Hindlimb muscle (tissue), 1 donor: ENCODE measurements at places on chromosomes 3 and 15.
A peak's percentile ranks its signal among the peaks of the same experiment; 100 is the strongest.

DNA sequence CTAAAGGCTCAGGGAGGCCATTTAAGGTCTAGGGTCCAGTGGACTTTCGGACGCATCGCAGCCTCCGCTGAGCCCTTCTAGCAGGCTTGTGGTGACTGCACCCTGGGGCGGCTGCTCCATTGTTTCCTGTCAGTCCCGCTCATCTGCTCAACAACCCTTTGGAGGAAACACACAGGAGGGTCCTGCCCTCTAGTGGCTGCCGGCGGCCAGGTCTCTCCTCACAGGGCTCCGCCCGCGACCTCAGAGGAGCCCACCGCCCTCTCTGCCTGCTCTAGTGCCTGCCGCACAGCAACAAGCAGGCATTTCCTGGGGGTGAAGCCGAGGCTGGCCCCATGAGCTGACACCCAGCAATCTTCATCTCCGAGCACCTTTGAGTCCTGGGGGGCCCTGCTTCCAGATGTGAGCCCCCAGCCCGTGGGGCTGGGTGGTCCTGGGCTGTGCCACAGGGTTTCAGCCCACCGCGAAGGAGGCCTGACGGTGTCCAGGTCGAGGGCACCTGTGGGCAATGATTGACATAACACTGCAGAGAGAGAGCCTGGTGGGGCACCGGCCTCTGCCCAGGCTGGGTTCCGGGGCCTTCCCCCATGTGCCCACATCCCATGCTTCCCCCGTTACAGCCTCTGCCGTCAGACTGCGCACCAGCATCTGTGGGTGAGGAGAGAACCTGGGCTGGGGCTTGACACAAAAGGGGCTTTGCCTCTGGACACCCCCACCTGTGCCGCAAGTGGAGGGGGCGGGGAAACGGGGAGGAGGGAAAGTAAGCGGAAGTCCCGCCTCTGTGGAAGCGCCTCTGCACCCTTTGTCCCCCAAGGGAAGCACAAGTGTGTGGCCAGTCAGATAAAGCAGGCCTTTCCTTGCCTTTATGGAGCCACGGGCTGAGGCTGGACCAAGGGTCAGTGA, 27.0 kb upstream of the SFMBT1 start:
- peak; percentile 71 for DNase-seq

GRCh38 chr15:52491472-52491871, 37.2 kb downstream of the MYO5A start:
- no peak for DNase-seq

- no peak for DNase-seq
Observed at GRCh38 chr3:27345493-27345892, 23.7 kb downstream of the NEK10 start.

DNA sequence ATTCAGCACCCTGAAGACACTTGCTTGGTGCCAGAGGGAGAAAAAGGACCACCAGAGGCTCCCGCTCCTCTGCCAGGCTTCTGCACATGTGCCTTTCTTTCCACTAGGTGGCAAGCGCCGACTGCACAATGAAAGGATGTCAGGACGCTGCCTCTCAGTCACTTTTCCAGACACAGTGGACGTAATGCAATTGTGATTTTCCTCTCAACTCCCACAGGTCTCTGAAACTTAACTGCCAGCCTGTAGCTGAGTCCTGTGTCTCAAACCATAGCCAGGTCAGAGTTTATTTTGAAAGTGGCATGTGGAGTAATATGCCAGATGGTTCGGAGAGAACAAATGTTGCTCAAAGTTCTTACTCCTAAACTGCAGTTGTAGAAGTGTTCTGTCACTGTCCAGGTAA, 162.9 kb downstream of the ITPR1 start:
- peak; percentile 65 for DNase-seq

DNA sequence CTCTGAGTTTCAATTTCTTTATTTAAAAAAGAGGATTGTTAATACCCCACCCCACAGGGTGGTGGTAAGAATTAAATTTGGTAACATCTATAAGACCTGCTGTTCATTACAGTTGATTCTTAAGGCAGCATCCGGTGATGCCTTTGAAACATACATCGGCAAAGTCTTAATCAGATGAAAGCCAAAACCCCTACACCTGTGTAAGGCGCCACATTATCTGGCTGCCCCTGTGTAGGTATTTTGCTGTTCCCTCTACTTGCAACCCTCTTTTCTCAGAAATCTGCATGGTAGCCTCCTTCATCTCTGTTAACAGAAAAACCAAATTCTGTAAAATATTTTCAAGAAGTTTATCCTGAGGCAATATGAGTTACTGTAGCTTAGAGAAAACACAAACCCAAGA, 90.0 kb downstream of the ST6GAL1 start:
- DNase-seq: no peak

DNA sequence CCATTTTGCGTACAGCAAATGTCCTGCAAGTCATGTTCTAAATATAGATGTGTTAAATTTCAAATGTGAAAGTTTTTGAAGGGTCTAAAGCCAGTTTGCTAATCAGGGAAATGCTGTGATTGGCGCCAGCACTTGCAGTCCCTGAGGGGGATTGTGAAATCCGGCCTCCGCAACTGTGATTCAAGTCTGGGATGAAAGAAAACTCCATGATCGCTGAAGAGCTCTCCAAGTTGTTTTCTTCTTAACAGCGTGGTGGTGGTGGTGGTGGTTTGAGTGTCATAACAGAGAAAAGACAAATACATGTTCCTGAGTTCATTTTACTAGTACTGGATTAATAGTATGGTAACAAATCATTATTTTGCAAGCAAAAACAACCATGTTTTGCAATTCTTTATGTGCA, 51.8 kb downstream of the MITF start:
- no peak for DNase-seq

GRCh38 chr3:43260412-43260811, 25.9 kb upstream of the SNRK start:
- DNase-seq: no peak

DNA sequence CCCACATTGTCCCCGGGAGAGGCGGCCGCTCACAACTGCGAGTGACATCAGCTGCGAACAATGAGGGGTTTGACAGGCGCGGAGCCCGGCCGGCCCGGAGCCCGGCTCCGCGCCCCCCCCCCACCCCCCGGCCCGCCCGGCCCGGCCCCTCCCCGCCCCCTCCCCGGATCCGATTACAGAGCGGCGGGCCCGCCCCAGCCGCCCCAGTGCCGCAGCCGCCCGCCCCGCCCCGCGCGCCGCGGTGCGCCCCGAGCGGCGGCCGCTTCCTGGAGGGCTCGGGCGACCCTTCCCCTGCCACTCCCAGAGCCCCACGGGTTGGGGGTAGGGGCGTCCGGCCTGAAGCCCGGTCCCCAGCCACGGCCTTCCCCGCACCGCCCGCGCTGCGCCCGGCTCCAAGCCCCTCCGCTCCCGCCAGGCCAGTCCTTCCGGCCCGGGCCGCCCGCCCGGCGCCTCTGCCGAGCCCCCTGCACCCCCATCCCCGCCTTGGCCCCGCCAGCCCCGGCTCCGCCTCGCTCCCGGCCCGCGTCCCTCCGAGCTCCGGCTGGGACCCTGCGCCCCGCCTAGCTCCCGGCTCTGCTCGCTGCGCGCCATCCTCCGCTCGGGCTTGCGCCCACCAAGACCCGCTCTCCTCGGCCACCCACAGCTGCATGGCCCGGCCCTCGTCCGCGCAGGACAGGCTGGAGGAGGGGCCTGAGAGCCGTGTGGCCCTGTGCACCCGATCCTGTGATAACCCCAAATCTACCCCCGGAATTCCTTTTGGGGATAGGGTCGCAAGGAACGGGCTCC, at the start of gene PCBP4:
TSS of gene PCBP4 (minus strand) at position 71 of the 786 bp plus-strand sequence. CDS start 6,214 bp downstream, outside the sequence.
- peak; percentile 68 for DNase-seq

DNA sequence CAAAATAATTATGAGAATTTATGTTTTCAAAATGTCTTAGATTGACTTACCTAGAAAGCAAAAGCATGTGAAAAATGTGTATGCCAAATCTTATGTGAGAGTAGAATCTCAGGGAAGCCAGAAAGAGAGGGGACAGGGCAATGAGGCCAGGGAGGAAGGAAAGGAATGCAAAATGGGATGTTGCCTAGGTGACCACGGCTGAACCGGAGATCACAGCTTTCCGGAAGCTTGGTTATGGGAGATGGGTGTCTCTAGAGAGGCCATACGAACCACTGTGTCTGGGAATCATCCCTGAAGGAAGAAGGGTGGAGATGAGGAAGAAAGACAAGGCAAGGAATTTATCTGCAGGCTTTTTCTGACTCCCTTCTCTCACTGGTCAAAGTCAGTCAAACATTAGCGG, 76.0 kb downstream of the SUCLG2 start:
- no peak for DNase-seq

DNA sequence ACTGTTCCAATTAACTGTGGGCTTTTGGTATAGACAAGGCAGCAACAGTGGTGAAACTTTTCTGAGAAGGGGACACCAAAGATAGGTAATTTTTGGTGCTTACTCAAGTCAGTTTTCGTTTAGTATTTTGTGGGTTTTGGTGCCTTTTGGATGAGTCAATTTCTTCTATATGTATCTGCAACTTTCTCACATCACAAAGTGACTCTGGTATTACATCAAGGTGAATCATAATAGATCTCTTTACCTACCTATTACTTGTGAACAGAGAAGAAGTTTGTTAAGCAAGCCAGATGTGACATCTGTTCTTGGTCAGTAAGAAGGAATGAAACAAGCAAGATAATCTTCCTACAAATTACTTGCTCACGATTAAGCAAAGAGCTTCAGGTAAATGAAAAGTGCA, 732.4 kb upstream of the DPPA4 start:
- no peak for DNase-seq

DNA sequence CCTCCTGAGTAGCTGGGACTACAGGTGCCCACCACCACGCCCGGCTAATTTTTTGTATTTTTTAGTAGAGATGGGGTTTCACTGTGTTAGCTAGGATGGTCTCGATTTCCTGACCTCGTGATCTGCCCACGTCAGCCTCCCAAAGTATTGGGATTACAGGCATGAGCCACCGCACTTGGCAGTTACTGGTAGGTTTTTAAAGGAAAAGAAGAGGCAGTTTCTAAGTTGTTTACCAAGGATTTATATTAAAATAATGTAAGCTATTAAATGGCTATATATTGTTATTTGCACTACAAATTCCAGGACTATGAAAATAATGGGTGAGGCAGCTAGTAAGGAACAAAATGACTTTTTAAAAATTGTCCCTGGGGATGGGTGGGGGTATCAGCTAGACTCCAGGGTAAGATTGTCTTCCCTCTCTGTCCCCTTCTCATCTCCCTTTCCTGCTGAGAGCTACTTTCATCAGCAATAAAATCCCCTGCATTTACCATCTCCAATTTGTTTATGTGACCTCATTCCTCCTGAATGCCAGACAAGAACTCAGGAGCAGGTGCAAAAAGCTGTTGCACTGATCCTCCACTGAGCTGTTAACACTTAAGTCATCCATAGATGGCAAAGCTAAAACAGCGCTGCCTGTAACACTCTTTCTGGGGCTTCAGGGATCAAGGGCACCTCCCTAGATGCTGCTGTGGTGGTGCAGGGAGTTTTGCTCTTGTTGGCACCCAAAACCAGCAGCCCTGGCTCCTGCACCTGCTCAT, 165.2 kb downstream of the ZPLD1 start:
- DNase-seq: no peak

DNA sequence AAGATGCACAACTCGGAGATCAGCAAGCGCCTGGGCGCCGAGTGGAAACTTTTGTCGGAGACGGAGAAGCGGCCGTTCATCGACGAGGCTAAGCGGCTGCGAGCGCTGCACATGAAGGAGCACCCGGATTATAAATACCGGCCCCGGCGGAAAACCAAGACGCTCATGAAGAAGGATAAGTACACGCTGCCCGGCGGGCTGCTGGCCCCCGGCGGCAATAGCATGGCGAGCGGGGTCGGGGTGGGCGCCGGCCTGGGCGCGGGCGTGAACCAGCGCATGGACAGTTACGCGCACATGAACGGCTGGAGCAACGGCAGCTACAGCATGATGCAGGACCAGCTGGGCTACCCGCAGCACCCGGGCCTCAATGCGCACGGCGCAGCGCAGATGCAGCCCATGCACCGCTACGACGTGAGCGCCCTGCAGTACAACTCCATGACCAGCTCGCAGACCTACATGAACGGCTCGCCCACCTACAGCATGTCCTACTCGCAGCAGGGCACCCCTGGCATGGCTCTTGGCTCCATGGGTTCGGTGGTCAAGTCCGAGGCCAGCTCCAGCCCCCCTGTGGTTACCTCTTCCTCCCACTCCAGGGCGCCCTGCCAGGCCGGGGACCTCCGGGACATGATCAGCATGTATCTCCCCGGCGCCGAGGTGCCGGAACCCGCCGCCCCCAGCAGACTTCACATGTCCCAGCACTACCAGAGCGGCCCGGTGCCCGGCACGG, 991 bp downstream of the SOX2 start:
- DNase-seq: no peak

- no peak for DNase-seq
Observed at GRCh38 chr15:69082554-69082953, 68.1 kb downstream of the NOX5 start.

- DNase-seq: no peak
Observed at GRCh38 chr15:85394554-85395333, 14.3 kb downstream of the AKAP13 start.

GRCh38 chr15:25391971-25392721, 46.7 kb downstream of the UBE3A start:
- peak; percentile 4 for DNase-seq

DNA sequence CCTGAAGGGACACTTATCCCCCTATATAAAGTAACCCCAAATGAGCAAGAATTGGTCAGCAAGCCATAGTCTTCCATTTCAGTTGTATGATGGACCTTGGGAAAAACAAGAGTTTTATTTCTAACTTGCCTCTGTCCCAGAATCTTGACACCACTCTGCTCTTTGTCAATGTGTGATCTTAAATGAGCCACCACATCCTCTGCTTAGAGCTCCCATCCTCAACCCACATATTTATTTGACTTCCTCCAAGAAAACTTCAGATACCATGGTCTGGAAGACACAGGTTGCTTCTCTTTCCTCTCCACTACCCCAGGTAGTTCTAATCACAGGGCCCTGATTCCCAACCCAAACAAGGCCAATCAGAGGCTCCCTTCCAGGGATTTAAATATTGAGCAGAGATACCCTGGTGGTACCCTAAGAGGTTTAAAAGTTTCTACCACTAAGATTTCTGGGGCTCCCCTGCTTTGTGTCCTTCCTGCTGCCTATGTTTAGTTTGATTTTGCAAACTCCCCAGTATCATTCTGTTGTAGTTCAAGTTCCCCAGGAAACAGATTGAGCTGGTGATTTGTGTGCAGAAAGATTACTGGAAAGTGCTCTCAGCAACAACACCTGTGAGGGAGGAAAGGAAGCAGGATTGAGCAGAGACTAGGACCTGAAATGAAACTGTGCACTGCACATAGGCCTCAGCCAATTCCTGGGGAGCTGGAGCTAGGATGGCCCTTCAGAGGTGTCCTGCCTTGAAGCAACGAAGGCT, 64.3 kb downstream of the MTHFS start:
- no peak for DNase-seq

DNA sequence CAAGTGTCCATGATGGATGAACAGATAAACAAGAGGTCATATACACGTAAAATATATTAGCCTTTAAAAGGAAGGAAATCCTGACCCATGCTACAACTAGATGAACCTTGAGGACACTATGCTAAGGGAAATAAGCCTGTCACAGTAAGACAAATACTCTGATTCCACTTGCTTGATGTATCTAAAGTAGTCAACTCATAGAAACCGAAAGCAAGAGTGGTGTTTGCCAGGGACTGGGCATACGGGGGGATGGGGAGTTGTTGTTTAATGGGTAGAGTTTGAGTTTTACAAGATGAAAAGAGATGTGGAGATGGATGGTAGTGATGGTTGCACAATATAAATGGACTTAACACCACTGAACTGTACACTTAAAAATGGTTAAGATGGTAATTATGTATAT, 65.4 kb downstream of the C3orf70 start:
- DNase-seq: no peak

- peak; percentile 50 for DNase-seq
Observed at GRCh38 chr3:49296781-49297411, 19.9 kb upstream of the C3orf62 start.
